Lung (tissue), 17 donors: ENCODE measurements at places on chromosomes 3 and 15. TPM values are rescaled to one million over a fixed set of nuclear protein-coding genes. Genes with fewer than 3 reads are reported as not detected.

Gene TLE3
- 72.1 TPM for total RNA-seq

Gene RETNLB
- total RNA-seq = not detected

Gene CPEB1
- total RNA-seq = 4.0 TPM

- no peak for DNase-seq
Measured at GRCh38 chr15:95557226-95558046, 773.1 kb upstream of the NR2F2 start.
